ENCODE measurements at places on chromosomes 16 and 17. TPM values are rescaled to one million over a fixed set of nuclear protein-coding genes. Genes with fewer than 3 reads are reported as not detected.

CCL5 gene
- total RNA-seq = not detected

MPP2 gene
- 0.58 TPM for total RNA-seq

CA7 gene
- not detected for total RNA-seq

OR1A1 gene
- not detected for total RNA-seq

EVI2A gene
- 3.5 TPM for total RNA-seq

TXNDC11 gene
- 43.5 TPM for total RNA-seq

MMP28 gene
- 6.6 TPM for total RNA-seq

SECTM1 gene
- 6.3 TPM for total RNA-seq

ADGRG1 gene
- under 0.01 TPM for total RNA-seq

RASL10B gene
- total RNA-seq = 4.6 TPM

RPH3AL gene
- 5.3 TPM for total RNA-seq

MTSS2 gene
- 58.8 TPM for total RNA-seq

UTS2R gene
- not detected for total RNA-seq

CBFB gene
- total RNA-seq = 62.0 TPM

CCL8 gene
- total RNA-seq = not detected

GAN gene
- 4.3 TPM for total RNA-seq

TBC1D3K gene
- not detected for total RNA-seq

NOXO1 gene
- not detected for total RNA-seq

C16orf78 gene
- total RNA-seq = not detected

PCTP gene
- total RNA-seq = 20.5 TPM

SNAI3 gene
- not detected for total RNA-seq

C16orf96 gene
- total RNA-seq = not detected

POLG2 gene
- total RNA-seq = 2.6 TPM

SLC9A5 gene
- total RNA-seq = 3.2 TPM

CD300LB gene
- not detected for total RNA-seq
